ENCODE measurements at places on chromosomes 3 and 15.

- DNase-seq = no peak
These were observed 103.9 kb downstream of the TMEM266 start for GRCh38 chr15:76163457-76164295.

DNA sequence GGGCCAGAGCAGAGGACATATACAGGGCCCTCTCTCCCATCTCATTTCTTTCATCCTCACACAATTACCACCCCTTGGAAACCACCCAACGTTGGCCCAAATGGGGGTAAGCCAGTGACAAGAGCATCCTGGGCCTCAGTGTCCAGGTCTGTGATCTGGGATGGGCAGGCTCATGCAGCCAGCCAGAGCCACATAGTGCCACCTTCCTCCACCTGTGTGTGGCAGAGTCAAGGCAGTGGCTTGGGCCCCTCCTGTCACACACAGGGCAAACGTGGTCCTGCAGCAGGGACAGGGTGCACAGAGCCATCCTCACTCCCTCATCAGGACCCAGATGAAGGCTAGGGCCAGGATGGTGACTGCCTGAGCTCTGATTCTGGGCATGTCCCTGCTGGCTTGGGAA is 2.3 kb upstream of the MYL3 start:
- no peak for DNase-seq

GRCh38 chr15:89783111-89783860 is 7.2 kb downstream of the MESP2 start:
- DNase-seq = no peak

- DNase-seq = no peak
These were observed 195.9 kb downstream of the SLCO3A1 start for GRCh38 chr15:92049290-92049989.

DNA sequence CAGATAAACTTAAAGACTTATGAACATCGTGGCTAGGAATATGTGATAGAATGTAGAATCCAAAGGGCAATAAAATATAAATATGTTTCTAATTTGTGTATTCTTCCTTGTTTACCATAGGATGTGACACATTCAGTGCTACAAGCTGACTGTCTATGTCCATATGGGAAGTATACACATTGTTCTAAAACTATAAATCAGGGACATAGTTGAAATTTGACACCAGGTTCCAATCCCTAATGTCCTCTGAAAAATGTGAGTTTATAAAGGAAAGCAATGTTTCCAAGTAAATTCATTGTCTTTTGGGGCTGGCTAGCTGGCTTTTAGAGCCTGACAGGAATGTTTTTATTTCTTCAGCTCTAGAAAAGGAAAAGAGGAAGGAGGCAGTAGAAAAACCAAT is 273.6 kb downstream of the CNTN4 start:
- no peak for DNase-seq

- no peak for DNase-seq
These were observed 2.9 kb upstream of the ZNF710 start for GRCh38 chr15:89998141-89998661.

- DNase-seq = no peak
These were observed 324.6 kb upstream of the IL12A start for GRCh38 chr3:159664006-159664405.

GRCh38 chr3:108133048-108133369 is 42.2 kb upstream of the CD47 start:
- no peak for DNase-seq

- no peak for DNase-seq
These were observed 27.9 kb downstream of the MCTP2 start for GRCh38 chr15:94259121-94259751.

GRCh38 chr3:10957976-10958749 is 34.4 kb upstream of the SLC6A1 start:
- no peak for DNase-seq

DNA sequence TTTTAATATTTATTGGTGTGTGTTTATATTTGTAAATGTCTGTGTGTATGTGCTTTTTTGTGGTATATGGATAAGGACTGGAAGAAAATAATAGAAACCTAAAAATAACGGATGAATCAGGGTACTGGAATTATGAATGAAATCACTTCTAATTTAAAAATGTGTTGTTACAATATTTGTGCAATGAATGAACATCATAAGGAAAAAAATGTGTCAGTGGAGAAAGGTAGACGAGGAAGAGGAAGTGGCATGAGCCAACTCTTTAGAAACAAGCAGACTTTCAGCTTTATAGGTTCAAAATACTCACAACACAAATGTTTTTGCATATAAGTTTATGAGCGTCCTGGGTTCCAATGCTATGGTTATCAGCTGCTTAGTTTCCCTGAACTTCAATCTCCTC is 59.4 kb downstream of the SOX2 start:
- DNase-seq = no peak

GRCh38 chr3:38124324-38125122 is 12.4 kb downstream of the ACAA1 start:
- DNase-seq = no peak
